Dermis microvascular lymphatic vessel endothelial cell (primary cell): ENCODE measurements at places on chromosomes 4 and X. TPM values are rescaled to one million over a fixed set of nuclear protein-coding genes. Genes with fewer than 3 reads are reported as not detected.
A peak's percentile ranks its signal among the peaks of the same experiment; 100 is the strongest.

DNA sequence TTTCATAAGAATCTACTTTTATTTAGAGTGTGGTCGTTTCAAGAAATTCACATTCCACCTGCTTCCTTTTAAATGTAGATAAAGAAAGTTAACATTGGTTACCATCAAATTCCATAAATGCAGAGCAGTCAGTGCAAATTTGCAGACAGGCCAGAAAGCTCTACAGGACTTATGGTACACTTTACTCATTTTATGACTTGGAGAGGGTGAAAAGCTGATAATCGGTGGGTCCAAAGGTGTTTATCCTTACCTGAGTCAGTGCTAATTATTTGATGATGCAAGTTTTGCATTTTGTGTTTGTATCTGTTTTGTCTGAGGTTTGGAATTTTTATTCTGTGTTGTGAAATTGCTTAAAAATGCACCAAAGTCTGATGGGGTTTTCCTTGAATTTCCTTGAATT lies 193.3 kb downstream of the PALLD start:
- DNase-seq, result no peak

GRCh38 chr4:13892739-13893105 lies 265.2 kb upstream of the BOD1L1 start:
- no peak for DNase-seq

GRCh38 chr4:3683077-3683743 lies 83.0 kb upstream of the ADRA2C start:
- DNase-seq, result no peak

DNA sequence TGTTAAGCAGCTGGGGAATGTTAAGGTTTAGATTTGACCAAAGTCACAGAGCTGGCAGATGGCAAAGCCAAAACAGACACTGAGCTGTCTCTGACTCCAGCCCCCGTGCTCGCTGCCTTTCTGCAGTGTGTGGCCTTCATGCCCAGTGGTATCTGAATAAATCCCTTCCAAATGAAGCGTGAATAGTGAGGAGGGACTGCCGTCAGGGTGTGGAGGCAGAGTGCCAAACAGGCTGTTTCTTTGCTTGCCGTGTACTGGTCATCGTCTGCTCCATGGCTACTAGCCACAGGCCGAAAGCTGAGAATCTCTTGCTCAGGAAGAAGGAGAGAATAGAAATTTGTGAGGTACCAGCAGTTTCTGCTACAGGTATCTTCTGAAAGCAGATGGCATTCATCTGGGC lies 19.7 kb downstream of the PRIMPOL start:
- DNase-seq, result no peak

Gene SATL1
- not detected in 2 replicates for total RNA-seq

Gene RRH
- 0.13 TPM in 1 of 2 replicates, not detected in the other for total RNA-seq

- no peak for DNase-seq
These were observed 440.8 kb upstream of the RASGEF1B start for GRCh38 chr4:81912376-81913030.

Gene PRIMPOL
- 7.0 and 8.5 TPM in 2 replicates for total RNA-seq

- DNase-seq, result no peak
These were observed 2497.3 kb downstream of the ARAP2 start for GRCh38 chr4:33746979-33747378.

- DNase-seq, result no peak
These were observed 1060.8 kb downstream of the FAT4 start for GRCh38 chr4:126375462-126376054.

GRCh38 chr4:123616951-123617461 lies 220.4 kb downstream of the SPRY1 start:
- peak; percentile 99 for DNase-seq

GRCh38 chr4:7169134-7169533 lies 23.2 kb upstream of the SORCS2 start:
- no peak for DNase-seq
